ENCODE measurements at places on chromosomes 2 and 18. TPM values are rescaled to one million over a fixed set of nuclear protein-coding genes. Genes with fewer than 3 reads are reported as not detected.
A peak's percentile ranks its signal among the peaks of the same experiment; 100 is the strongest.

SH3BP4 gene
- total RNA-seq, result 0.50 TPM

DNA sequence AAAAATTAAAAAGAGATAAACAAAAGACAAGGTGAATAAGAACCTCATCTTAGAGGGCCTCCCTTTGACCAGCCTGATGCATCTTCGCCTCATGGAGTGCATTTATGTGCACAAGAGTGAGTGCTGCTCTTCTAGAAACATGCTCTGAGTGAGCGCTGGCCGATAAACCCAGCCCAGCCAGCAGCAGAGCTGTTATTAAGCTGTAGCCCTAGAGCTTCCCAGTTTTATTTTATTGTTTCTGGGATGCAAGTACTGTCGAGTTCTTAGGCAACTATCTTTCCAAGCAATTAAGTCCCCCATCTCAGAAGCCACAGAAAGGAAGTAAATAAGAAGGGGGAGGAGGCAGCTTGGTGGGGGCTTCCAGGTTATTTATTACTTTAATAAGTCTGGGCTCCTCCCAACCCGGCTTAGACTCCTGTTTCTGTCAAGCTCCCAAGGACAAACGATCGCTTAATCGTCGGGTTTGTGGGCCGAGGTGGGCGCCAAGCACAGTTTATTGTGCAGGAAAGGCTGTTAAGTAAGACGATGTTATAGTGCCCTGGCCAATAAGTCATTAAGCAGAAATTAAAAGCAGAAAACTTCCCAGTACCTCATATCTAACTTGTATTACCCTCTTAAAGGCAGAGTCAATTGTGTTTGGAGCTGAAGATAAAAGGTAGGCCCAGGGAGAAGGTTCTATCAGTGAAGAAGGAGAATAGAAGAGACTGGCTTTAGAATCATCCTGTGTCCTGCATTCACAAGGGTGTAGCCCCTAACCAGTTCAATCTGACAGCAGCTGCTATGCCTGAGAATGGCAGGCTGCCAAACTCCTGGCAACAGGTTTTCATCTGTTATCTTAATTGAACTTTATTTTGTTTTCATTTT lies 176.3 kb downstream of the PIK3C3 start:
- no peaks in the 10 kb centered on the region for H3K27me3 ChIP-seq
- no peaks in the 10 kb centered on the region for H3K36me3 ChIP-seq
- H3K4me1 ChIP-seq, result no peaks in the 10 kb centered on the region
- no peak overlapping the region for H3K4me3 ChIP-seq
- H3K27ac ChIP-seq, result no peak overlapping the region

DNA sequence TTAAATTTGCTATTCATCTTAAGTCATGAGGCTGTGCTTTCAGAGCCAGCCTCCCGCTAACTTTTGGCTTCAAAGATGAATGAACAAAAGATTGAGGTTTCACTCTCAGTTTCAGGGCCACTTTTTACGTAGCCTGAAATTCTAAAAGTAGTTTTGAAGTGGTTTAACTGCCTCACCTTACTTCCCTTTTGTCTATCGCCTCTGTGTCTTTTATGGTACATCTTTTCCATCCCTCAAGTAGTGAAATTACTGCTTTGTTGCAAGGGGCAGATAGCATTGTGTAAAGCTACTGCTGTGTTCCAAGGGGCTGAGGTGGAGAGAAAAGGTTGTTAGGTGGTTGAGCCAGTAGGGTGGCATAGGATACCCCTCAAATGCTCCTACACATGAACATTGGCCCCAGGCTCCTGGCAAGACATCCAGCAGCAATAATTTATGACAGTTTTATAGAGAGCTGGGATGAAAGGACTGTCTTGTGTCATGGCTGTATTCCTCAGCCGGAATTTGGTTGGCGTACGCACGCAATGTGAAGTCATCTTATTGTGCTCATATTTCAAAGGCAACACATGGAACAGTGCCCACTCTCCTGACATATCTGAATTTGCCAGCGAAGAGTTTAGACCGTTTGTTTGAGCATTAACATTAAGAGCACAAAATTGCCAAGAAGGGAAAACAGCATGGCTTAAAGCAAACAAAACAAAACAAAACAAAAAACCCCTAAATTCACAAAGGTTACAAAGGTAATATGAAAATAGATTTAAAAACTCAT lies 32.2 kb downstream of the QPCT start:
- peaks cover 11% of the 10 kb centered on the region for H3K4me1 ChIP-seq
- peak overlapping the region; percentile 3 for H3K4me3 ChIP-seq
- H3K27ac ChIP-seq, result no peak overlapping the region
- no peak for DNase-seq

DNA sequence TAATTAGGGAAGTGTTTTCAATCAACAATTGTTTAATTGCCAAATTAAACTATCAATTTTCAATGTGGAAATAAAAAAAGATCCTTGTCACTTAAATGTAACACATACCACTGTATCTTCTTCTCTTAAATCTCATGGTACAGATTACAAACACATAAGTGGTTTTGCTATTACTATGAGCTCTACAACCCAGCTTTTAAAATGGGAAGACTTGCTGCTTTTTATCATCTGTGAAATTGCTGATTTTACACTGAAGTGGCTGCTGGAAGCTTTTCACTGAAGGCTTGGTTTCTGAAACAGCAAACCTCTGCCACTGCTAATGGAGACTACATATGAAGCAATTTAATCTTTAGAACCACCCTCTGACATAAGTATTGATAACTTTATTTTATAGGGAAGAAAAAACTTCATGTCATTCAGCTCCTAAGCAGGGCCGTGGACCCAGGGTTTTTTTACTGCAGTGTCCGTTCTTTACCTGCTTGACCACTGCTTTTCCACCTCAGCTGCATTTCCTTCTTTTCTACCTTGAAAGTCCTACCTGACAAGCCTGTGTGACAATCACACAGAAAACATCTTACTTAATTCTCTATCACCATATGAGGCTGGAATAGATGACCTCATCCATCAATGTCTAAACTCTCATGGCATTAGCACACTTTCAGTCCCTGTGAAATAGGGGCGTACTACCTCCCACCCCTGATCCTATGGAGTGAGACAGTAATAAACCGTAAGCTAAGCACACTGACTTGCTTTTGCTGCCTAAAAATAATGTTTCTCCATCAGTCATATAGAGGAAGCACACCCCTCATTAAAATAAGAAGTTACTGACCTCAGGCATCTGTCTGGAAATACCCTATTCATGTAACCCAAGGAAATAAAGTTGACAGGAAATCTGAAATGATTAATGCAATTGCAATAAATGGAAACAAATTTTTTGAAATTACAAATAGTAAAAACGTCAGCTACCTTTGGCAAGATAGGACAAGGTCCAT lies 19.2 kb upstream of the SLC8A1 start:
- no peaks in the 10 kb centered on the region for H3K4me1 ChIP-seq
- H3K27me3 ChIP-seq, result no peaks in the 10 kb centered on the region
- H3K27ac ChIP-seq, result no peak overlapping the region
- H3K4me3 ChIP-seq, result no peak overlapping the region

- no peaks in the 10 kb centered on the region for H3K4me1 ChIP-seq
- H3K27me3 ChIP-seq, result no peaks in the 10 kb centered on the region
- H3K4me3 ChIP-seq, result no peak overlapping the region
- no peak overlapping the region for H3K27ac ChIP-seq
These were observed 707.0 kb upstream of the ZEB2 start for GRCh38 chr2:145226901-145227300.

- H3K4me1 ChIP-seq, result no peaks in the 10 kb centered on the region
- no peak for DNase-seq
- peaks cover 30% of the 10 kb centered on the region for H3K36me3 ChIP-seq
- H3K27ac ChIP-seq, result no peak overlapping the region
- H3K27me3 ChIP-seq, result no peaks in the 10 kb centered on the region
These were observed 20.0 kb downstream of the SLC66A2 start for GRCh38 chr18:79931475-79931874.

- H3K27me3 ChIP-seq, result no peaks in the 10 kb centered on the region
- DNase-seq, result no peak
- no peak overlapping the region for H3K4me3 ChIP-seq
- no peaks in the 10 kb centered on the region for H3K4me1 ChIP-seq
- H3K27ac ChIP-seq, result no peak overlapping the region
These were observed 72.7 kb upstream of the CHRNA1 start for GRCh38 chr2:174836995-174837390.
